ENCODE measurements at places on chromosomes 2 and 18.

GRCh38 chr18:80175451-80176204 is 66.6 kb downstream of the ADNP2 start:
- peak; percentile 85 for ATAC-seq

- no peak for ATAC-seq
Measured at GRCh38 chr2:69582582-69583176, 60.9 kb downstream of the AAK1 start.

DNA sequence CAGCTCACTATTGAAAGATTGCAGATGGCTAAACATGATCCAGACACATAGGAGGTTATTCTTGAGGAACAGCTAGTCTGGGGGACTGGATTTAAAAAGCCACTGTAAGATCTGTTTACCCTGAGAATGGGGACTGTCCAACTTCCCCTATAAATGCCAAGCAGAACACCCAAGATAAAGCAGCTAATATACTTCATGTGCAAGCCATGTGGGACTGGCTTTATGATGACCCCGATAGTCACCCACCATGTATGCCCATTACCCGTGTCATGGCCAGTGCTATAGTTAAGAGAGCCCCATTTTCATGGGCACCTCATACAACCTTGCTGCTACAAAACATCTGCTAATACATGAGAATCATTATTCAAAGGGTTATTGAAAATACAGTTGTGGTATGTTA is 16.0 kb downstream of the YPEL5 start:
- no peak for ATAC-seq

DNA sequence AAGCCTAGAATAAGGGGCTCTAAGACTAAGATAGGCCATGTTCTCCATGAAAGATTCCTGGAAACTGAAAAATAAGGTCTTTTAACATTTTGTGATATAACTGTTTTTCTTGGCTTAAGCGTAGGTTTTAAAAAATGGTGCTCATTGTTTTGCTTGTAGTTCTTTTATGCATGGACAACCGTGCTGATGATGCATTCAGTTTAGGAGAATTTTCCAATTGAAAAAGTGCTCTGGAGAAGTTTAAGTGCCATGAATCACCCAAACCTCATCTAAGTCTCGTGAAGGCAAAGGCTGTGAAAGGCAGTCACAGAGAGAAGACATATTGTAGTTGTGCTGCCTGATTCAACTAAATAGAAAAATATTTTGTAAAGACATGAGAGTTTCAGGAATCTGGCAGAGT is 111.8 kb upstream of the GAREM1 start:
- no peak for ATAC-seq

DNA sequence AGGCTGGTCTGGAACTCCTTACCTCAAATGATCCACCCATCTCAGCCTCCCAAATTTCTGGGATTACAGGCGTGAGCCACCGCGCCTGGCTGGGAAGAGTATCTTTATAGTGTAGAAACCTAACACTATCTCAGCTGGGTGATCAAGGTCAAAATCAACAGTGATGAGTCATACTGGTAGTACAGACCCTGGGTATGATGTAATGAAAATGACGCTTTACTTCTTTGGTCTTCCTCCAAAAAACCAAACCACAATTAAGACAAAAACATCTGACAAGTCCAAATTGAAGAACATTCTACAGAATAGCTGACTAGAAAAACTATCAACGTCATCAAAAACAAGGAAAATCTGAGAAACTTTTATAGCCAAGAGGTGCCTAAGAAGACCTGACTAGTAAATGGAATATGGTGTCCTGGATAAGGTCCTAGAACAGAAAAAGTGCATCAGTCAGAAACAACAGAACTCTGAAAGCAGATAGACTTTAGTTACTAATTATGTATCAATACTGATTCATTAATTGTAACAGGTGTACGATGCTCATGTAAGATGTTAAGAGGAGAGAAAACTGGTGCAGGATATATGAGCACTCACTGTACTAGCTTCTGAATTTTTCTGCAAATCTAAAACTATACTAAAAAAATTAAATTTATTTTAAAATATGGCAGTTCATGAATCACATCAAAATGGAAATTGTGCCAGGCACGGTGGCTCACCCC is 25.4 kb downstream of the PDCL3 start:
- ATAC-seq, result peak; percentile 93

- no peak for ATAC-seq
Measured at GRCh38 chr2:158776231-158776630, 18.9 kb upstream of the DAPL1 start.

GRCh38 chr2:157150747-157151146 is 106.8 kb upstream of the GALNT5 start:
- no peak for ATAC-seq

DNA sequence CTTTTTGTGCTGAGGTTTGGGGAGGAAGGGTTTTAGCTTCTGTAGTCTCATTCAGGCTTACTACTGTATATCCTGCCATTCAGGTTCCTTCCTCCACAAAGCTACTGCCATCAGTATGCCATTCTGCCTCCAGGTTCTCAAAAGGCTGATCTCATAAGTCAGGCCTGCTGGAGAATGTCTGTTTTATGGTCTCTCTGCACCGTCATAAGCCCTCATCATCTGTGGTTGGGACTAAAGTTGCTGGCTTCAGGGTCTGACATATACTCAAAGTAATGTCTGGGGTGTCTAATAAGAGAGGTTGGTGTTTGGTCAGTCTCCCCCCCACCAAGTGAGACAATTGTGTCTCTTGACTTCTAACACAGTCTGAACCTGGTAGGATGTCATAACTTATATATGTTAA is 36.2 kb upstream of the CCBE1 start:
- no peak for ATAC-seq

- ATAC-seq, result no peak
Measured at GRCh38 chr2:143936538-143936847, 583.4 kb downstream of the ZEB2 start.

Data from activated CD4-positive, CD25-positive, alpha-beta regulatory T cell treated with anti-CD3 and anti-CD28 coated beads, Interleukin-2, amount 50 U/mL, for 24 hours (primary cell).